Testis (tissue), 5 donors: ENCODE measurements at places on chromosomes 11 and 22. TPM values are rescaled to one million over a fixed set of nuclear protein-coding genes. Genes with fewer than 3 reads are reported as not detected.

The CDC45 gene
- 47.2 TPM for polyA plus RNA-seq

The FREY1 gene
- 59.2 TPM for polyA plus RNA-seq

The TCN2 gene
- polyA plus RNA-seq, result 30.5 TPM

The LRRC32 gene
- 20.5 TPM for polyA plus RNA-seq

The MS4A6E gene
- polyA plus RNA-seq, result 167 TPM

The MUC2 gene
- 0.41 TPM for polyA plus RNA-seq

The NAALADL1 gene
- 16.0 TPM for polyA plus RNA-seq

The KCNJ1 gene
- 0.16 TPM for polyA plus RNA-seq

The NUDT8 gene
- 4.0 TPM for polyA plus RNA-seq
